ENCODE measurements at places on chromosomes 7 and 10. TPM values are rescaled to one million over a fixed set of nuclear protein-coding genes. Genes with fewer than 3 reads are reported as not detected.

DNA sequence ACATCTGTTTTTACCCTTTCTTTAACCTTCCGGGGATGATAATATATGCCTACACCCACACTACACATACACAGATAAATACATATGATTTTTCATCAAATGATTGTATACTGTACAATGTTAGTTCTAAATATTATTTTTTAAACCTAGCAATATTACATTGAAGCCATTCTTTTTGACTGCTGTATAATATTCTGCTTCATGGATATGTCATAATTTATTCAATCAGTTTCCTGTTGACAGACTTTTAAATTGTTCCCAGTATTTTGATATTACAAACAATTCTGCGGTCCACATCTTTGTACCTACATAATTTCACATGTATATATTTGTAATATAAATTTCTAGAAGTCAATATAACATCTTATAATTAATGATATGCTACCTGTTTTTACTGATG lies 59.0 kb upstream of the ITGB1 start:
- no peak overlapping the region for H3K4me3 ChIP-seq
- no peaks in the 10 kb centered on the region for H3K27me3 ChIP-seq
- no peaks in the 10 kb centered on the region for H3K36me3 ChIP-seq
- H3K4me1 ChIP-seq: no peaks in the 10 kb centered on the region

DNA sequence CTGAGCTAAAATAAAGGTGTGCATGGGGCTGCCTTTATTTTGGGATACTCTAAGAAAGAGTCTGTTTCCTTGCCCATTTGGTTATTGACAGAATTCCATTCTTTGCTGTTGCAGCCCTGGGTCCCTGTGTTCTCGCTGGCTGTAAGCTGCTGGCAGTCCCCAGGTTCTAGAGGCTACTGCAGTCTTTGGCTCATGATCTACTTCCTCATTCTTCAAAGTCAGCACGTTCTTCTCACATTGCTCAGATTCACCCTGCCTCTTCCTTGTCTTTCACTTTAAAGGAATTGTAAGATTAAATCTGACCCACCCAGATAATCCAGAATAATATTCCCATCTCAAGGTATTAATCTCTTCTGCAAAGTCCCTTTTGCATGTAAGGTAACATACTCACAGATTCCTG lies 620.3 kb downstream of the CCSER2 start:
- H3K27me3 ChIP-seq: no peaks in the 10 kb centered on the region
- no peaks in the 10 kb centered on the region for H3K36me3 ChIP-seq
- no peak for DNase-seq
- H3K4me1 ChIP-seq: no peaks in the 10 kb centered on the region

SCART1 gene
- 5.7 TPM for total RNA-seq

CALCR gene
- total RNA-seq: not detected

BTBD16 gene
- total RNA-seq: not detected

NME8 gene
- not detected for total RNA-seq
